Renal cortex interstitium (tissue), 15 donors: ENCODE measurements at places on chromosomes 4 and X. TPM values are rescaled to one million over a fixed set of nuclear protein-coding genes. Genes with fewer than 3 reads are reported as not detected.

GRCh38 chr4:122623637-122624166, 2.8 kb upstream of the IL21 start:
- no peak for DNase-seq

DNA sequence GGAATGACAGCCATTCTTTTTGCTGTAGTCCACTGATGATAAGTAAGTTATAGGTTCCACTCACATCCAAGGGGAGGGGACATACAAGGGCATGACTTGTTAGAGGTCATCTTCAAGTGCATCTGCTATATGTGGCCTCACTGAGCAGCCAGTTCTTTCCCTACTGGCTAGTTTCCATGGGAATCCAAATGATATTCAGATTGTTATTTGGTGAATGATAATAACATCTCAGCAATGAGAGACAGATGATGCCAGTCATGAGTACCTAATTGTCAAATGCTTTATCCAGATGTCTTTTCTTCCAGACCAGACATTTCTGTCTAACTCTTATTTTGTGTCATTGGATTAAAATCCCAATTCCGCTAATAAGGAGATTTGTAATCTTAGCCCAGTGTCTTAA, 460.4 kb upstream of the BOD1L1 start:
- DNase-seq: no peak

The PPA2 gene
- polyA plus RNA-seq: 110 TPM

- no peak for DNase-seq
Measured at GRCh38 chrX:20664131-20664530, 397.4 kb upstream of the RPS6KA3 start.

The MUC7 gene
- polyA plus RNA-seq: not detected

The FRMD7 gene
- 1.2 TPM for polyA plus RNA-seq

DNA sequence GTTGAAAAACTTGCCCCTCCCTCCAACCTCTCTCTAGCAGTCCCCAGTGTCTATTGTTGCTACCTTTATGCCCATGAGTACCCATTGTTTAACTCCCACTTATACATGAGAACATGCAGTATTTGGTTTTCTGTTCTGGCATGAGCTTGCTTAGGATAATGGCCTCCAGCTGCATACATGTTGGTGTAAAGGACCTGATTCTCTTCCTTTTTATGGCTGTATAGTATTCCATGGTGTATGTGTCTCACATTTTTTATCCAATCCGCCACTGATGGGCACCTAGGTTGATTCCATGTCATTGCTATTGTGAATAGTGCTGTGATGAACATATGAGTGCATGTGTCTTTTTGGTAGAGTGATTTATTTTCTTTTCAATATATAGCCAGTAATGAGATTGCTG, 50.0 kb upstream of the GPC4 start:
- DNase-seq: no peak

- no peak for DNase-seq
Measured at GRCh38 chrX:139563251-139563650, 32.7 kb downstream of the F9 start.

DNA sequence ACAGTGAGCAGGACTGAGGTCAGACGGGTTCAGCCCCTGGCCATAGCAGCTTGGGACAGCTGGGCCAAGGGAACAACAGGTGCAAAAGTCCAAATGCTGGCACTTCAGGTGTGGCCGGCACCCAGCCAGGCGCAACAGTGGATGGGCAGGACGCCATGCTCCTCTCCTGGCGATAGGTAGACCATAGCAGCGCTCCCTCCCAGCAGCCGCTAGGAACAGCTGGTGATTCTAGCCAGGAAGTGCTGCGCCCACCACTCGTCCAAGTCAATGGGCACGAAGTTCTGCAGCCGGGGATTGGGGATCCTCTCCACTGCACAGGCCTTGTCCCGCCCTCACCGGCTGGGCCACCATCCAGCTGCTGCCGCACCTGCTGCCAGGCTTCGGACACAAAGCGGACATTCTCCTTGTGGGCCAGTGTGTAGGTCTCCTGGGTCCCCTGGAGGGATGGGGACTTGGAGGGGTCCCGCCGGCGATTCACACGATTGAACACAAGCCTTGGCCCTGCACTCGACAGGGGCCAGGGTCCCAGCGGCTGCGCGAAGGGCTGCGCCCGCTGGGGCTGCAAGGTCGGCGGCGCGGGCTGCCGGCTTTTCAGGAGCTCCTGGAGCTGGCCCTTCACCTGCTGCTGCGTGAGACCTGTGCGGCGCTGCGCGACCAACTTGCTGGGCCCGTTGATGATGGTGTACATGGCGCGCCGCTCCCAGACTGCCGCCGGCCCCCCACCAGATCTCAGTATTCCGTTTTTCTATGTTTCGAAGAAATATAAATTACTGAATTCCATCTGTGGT, 227.5 kb upstream of the STK26 start:
- DNase-seq: no peak

GRCh38 chrX:1481636-1482529, 29.2 kb upstream of the ASMTL start:
- peak; percentile 38 for DNase-seq

- DNase-seq: no peak
Measured at GRCh38 chr4:156021298-156021697, 67.6 kb upstream of the CTSO start.

The CCDC120 gene
- 16.1 TPM for polyA plus RNA-seq

The SMPX gene
- 0.55 TPM for polyA plus RNA-seq

DNA sequence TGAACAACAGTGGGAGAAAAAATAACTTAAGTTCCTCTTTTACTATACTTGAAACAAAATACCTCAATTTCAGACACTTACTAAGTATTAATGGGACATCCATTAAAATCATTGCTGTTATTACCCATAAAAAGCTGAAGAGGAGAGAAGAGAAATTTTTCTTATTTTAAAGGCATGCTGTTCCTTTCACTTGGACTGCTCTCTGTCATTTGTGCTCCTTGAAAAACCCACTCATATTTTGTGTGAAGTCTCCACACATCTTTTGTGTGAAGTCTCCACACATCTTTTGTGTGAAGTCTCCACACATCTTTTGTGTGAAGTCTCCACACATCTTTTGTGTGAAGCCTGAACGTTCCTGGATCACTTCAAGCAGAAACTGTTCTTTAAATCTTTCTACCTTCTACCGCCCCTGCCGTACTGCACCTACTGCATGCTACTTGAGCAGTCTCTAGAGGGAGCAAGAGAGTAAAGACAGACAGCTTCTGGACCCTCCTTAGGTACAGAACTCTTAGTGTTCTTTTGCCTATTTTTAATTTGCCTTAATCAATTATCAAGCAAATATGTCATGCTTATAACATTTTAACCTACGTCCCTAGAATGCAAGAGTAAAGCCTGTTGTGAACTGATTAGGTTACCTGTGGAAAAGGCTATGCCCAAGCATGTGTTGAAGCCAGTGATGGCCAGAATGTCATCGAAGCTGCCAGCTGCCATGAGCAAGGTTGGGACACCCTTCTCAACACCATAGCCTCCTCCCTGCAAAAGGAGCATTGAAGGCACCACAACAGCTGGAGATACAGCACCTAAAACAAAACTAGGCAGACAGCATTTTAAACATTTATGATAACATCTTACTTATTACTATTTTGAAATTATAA, 27.1 kb upstream of the SLC9B1 start:
- no peak for DNase-seq

GRCh38 chrX:2439613-2440012, 61.2 kb downstream of the DHRSX start:
- DNase-seq: no peak

GRCh38 chr4:100707786-100708185, 190.0 kb upstream of the EMCN start:
- DNase-seq: no peak

DNA sequence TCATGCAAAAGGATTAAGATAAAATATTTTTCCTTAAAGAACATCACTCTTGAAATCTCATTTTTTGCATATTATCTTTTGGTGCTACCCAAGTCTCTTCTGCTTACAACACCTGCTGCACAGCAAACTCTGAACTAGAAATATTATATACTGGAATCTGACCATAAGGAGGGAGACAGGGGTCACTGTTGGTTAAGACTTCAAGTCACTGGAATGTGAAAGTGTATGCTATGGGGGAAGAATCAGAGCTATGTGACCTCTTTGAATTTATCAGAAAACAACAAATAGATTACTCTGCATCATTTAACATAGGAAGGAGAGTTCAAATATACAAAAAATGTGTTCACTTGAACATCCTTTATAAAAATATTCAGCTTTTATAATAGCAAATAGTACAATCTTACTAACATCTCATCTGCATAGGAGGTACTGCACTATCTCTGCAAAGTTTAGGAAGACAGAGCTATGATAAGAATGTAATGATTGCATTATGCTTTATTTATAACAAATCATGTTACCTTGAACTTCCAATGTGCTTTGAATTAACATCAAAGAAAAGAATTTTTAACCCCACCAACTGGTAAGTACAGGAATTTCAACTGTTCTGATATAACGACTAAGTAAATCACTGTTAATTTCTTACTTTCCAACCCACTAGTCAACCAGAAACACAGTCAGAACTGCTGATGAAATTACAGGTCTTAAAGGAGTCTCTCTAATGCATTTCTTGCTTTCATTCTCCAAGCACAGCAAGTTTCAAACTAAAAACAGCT, 69.8 kb downstream of the ZNF827 start:
- no peak for DNase-seq

DNA sequence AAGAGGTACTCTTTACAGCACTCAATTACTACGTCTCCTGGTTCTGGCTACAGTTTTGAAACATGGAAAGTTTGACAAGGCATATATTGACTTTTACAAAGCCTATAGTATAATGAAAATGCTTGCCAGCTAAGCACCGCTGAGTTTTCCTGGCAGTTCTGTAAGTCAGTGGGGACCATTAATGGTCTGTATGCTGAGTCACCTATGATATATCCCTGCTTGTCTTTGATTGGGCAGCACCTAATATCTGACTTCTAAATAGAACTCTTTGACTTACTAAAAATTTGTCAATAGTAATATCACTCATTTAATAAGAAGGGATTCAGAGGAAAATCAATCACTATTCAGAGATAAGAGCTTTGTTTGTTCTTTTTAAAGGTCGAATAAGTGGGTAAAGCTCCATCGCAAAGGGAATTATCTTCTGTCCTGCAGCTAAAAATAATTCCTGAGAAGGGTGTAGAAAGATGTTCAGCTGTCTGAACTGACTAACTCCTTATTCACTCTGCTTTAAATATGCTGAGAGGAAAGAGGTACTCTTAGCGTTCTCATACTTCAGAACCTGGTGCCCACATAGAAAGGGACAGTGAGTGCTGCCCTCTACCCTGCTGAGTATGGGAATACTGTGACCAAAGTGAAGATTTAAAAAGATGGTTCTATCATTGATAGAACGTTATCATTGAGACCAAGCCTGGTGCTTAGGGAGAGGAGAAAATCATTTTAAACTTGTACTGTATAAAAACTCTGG, 959 bp downstream of the SMPX start:
- DNase-seq: no peak

DNA sequence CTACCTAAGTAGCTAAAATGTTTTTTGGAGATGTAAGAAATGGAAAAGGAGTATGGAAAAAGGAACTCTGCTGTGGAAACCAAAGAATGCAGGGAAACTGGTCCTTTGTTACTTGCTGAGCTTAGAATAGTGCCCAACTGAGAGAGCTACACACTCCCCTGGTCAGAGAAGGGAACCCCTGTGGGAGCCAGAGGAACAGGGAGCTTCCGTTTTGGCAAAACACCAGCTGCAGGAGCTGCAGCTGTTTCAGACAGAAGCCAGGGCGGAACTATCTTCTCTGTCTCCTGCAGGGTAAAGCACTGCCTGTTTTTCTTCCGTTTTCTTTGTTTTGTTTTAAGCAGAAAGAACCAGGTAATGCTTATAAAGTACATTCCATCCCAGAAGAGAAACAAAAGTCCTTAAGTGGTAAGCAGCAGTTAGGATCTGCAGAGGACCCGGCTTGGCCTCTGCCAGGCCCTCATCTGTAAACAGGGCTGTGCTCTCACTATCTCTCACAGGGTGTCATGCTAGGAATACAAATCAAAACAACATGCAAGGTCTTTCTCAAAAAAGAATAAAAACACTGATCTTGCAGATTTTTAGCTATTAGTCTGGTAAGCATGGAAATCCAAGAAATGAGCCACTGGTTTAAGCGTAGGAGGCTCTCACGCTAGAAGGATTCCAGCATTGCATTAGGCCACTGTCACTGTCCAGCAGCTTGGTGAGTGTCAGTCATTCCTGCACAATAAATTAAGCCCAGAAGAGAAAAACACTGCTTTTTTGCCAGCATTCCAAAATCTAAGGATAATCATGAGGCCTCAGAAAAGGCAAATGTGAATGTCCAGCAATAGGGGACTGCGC, 76.1 kb downstream of the CHST7 start:
- no peak for DNase-seq

GRCh38 chrX:63466690-63467089, 115.6 kb upstream of the SPIN4 start:
- no peak for DNase-seq

DNA sequence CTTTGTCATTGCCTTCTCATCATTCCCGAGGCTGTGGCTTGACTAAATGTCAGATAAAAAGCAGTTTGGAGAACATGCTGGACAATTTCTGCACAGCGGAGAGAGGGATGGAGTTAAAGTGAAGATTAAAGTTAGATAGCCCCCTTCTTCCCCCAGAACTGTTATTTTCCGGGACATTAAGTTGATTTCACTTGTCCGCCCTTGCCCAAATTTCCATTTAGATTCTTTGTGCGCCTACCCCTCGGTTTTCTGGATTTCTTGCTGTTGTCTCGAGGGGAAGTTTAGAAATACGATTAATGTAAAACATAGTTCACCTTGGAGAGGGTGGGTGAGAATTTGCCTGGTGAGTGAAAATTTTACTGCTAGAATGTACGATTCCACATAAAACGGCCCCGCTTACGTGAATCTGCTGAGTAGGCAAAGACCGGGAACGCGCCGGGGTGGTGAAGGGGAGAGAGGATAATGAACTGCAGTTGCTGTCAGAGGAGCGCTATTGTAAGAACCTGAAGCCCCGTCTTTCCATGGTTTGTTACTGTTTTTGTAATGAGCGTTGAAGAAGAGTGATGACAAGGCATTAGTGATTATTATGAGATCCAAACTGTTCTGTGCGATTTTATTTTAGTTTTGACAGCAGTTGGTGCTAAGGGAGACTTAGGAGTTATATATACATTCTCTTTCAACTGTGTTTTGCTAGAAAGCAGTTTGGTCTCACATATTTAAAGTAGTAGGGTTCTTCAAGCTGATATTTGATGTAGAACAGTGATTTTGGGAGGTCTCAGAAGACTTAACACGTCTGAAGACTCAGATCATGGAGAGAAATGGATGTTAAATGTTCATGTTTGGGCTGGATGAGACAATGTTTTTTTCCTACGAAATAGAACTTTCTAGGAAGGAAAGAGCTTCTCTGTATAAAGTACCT, 73.0 kb downstream of the AFF1 start:
- DNase-seq: no peak

GRCh38 chr4:150769248-150769647, 187.3 kb downstream of the MAB21L2 start:
- no peak for DNase-seq

The TMEM164 gene
- 37.1 TPM for polyA plus RNA-seq
